Hippocampal formation (tissue), 2 donors: ENCODE measurements at places on chromosomes 1 and 21.

- no peak for DNase-seq
These were observed 136.8 kb upstream of the IGSF21 start for GRCh38 chr1:17970757-17971156.

- no peak for DNase-seq
These were observed 1.5 kb upstream of the HES2 start for GRCh38 chr1:6421266-6421665.

DNA sequence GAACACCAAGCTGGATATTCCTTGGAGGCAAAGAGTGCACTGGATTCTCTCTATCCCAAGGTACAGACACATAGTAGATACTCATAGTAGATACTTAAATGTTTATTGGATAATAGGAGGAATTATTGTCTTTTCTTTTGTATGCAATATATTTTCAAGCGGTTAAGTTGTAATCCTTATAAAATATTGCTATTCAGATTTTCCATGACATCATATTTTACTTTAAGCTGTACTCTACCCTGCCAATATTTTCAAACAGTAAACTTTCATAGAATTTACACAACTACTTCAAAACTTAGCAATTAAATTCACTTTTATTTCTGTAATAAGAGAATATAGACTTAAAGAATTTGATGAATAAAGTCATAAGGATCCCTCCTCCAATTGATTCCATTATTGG, 546.5 kb upstream of the CAMK1G start:
- no peak for DNase-seq

GRCh38 chr1:226390681-226391080, 17.2 kb downstream of the PARP1 start:
- no peak for DNase-seq

GRCh38 chr1:82465024-82465423, 664.3 kb downstream of the ADGRL2 start:
- DNase-seq, result no peak

DNA sequence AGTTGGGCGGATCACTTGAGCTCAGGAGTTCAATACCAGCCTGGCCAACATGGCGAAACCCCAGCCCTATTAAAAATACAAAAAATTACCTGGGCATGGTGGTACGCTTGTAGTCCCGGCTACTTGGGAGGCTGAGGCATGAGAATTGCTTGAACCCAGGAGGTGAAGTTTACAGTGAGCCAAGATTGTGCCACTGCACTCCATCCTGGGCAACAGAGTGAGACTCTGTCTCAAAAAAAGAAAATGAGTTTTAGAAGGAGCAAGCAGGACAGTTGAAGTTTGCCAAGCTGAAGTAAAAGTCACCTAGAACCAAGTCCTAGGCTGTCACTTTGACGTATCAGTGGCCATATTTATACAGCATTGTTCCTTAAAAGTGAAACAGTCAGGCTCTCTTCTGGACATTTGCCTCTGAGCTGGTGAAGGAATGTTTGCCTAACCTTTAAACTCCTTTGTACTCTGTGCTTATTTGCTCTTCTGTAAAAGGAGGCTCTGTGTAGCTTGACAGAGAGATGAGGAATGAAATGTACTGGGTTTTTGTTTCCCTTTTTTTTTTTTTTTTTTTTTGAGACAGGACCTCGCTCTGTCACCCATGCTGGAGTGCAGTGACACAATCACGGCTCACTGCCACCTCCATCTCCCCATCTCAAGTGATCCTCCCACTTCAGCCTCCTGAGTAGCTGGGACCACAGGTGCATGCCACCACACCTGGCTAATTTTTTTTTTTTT, 2.8 kb downstream of the RAB4A start:
- no peak for DNase-seq

DNA sequence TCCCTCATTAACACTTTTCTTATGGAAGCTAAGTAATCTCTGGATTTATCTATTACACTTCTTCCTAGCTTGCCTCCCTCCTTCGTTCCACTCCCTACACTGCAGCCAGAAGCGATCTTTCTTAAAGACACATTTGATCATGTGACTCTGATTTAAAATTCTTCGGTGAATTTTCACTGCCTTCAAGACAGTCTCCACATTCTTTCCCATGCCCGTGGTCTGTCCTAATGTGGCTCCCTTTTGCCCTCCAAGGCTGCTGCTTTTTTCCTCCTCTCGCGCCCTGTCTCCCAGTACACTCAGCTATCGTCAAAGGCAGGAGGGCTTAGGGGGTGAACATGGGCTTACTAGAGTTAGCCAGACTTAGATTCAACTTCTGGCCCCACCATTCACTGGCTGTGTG, 64.4 kb downstream of the SDCCAG8 start:
- no peak for DNase-seq

GRCh38 chr1:50271968-50272578, 151.2 kb downstream of the DMRTA2 start:
- DNase-seq, result peak; percentile 3

GRCh38 chr1:16119926-16120325, 35.9 kb downstream of the EPHA2 start:
- DNase-seq, result no peak

- DNase-seq, result peak; percentile 27
These were observed 64.6 kb downstream of the IER5 start for GRCh38 chr1:181152892-181153633.

GRCh38 chr1:29824025-29824424, 587.7 kb downstream of the PTPRU start:
- DNase-seq, result no peak

GRCh38 chr1:31422505-31423319, 9.7 kb downstream of the SERINC2 start:
- DNase-seq, result peak; percentile 11

GRCh38 chr1:201299968-201300367, 16.7 kb downstream of the PKP1 start:
- no peak for DNase-seq

DNA sequence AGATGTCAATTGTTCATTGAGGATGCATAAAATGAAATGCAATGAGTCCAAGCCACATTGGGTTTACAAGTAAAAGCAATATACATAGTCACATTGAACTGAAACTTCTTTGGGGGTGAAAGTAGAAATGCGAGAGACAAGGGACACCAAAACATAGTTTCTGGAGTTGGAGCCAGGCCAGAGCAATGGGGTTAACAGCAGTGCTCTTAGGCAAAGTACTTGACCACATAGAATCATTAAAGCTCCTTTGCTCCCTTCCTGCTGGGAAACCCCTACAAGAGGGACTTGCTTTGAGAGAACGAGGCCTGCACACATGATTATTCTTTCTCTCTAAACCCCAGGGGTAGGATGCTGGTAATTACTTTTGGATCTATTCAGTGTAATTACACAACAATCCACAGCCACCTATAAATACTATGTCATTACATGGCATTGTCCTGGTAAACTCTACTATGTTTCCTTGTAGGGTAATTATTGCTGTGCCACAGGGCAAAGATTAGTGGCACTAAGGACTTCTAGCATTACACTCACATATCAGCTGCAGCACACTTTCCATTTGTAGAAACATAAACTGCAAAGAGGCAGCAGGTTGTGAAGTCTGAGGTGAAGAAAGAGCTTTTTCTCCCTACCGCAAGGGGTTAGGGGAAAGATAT, 421.6 kb upstream of the PBX1 start:
- no peak for DNase-seq

GRCh38 chr1:36253161-36253862, 29.1 kb downstream of the THRAP3 start:
- no peak for DNase-seq

DNA sequence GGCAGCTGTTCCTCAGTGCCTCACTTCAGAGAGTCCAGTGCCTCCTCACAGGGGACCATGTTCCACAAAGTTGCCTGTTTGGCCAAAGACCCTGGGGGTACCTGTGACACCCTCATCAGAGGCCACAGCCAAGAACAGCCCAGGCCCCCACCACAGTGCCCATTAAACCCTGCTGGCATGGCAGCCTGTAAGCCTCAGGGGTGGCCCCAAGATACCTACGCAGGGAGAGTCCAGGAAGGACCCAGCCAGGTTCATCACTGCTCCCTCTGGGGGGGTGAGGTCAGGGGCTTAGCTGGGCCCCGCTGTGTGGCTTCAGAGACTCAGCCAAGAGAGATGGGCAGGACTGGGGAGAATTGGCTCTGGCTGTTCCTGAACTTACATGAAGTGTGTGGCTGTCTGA, 19.1 kb upstream of the PRDM16 start:
- DNase-seq, result no peak

DNA sequence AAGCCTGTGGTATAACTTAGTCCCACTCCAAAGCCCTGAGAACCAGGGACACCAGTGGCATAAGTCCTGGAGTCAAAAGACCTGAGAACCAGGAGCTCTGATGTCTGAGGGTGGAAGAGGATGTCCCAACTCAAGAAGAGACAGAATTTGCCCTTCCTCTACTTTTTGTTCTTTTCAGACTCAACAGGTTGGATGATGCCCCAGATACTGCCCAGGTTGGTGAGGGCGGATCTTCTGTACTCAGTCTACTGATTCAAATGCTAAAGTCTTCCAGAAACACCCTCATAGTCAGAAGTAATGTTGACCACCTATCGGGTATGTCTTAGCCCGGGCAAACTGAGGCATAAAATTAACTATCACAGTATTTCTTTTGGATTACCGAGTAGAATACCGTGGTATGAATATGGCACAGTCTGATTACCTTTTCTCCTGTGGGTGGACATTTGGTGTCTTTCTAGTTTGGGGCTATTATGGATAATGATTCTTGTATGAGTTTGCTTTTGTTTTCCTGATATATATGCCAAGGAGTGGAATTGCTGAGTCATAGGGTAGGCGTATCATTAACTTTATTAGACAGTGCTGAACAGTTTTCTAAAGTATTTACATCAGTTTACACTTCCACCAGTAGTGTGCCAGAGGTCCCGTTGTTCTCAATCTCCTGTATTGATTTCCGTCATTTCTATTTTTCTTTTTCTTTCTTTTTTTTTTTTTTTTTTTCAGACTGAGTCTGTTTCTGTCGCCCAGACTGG, 3.2 kb upstream of the CHAF1B start:
- DNase-seq, result no peak

DNA sequence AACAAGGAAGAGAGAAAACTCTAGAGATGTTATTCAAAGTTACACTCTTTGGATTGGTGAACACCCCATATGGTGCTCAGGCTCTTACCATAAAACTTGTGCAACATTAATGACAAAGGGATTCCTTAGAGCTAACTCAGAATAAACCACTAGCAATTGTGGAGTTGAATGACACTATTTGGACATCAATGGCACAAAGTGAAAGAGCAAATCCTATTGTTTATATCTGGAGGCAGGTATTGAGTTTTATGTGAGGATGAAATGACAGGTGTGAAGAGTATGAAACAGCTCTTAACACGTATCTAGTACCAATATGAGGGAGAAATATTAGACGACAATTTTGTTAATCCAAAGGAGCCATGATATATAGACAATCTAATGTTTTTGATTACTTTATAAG, 584.9 kb upstream of the PBX1 start:
- DNase-seq, result no peak

DNA sequence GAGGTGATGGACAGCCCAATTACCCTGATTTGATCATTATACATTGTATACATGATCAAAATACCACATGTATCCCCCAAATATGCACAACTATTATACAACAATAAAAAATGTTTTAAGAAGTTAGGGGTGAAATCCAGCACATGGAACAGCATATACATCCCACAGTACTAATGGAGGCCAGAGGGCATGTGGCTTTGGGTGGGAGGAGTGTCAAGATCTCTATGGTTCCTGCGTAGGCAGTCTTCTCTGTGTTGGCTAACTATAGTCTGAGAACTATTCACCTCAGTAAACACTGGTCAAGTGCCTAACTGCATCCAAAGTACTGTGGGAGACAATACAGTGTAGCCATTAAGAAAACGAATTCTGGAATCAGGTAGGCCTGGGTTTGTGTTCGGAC, 74.1 kb downstream of the GADD45A start:
- DNase-seq, result no peak

DNA sequence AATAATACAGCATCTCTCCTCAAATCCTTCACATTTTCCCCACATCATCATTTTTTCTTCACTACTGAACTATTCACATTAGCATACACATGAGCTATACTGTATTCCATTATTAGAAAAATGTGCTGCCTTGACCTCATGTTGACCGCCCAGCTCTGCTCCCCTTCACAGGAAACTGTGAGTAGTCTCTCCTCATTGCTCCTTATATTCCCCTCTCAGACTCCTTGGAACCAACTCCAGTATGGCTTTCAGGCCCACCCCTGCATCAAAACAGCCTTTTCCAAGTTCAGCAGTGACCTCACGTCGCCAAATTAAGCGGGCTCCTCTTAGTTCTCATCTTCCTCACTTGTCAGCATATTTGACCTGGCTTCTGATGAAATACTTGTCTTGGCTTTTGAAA, 59.2 kb upstream of the SPAG17 start:
- no peak for DNase-seq

DNA sequence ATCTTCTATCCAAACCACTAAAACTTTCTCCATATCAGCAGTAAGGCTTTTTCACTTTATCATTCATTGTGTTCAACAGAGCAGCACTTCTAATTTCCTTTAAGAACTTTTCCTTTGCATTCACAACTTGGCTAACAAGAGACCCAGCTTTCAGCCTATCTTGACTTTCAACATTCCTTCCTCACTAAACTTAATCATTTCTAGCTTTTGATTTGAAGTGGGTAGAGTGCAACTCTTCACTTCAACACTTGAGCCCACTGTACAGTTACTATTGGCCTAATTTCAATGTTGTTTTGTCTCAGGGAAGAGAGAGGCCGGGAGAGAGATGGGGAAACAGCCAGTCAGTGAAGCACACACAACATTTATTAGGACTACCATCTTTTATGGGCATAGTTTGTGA, 2.0 kb downstream of the UBE2G2 start:
- DNase-seq, result no peak

- DNase-seq, result no peak
These were observed 37.2 kb upstream of the TNFRSF1B start for GRCh38 chr1:12129624-12130023.

DNA sequence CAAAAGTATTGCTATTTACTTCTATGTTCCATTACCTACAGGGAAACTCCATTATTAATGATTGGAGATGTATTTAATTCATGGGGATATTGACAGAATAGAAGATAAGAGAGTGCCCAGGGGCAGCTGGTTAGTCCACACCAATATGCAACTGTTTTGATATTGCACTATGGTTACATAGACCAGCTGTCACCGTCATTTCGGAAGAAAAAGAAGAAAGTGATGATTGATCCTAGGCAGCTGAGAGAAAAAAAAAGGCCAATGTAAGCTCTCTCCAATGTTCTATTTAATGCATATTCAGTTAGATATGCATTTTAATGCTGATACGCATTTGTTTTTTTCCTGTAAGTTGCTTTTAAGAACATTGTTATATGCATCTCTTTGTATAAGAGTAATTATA, 1367.2 kb downstream of the KCNT2 start:
- DNase-seq, result no peak

DNA sequence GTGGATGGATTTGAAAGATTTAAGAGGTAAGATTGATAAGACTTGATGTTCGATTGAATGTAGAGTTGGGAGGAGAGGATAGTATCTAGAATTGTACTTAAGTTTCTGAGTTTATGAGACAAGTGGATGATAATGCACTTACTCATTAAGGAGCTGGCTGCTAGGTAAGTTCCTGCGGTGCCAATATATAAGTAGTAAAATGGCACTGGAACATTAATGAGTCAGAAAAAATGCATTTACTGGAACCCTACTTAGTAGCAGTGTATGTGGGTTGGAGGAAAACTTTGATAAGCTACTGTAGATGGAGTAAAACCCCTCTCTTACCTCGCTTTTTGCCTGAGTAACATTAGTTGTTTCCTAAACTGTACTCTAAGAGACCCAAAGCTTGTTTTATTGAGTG, 68.2 kb downstream of the ZFYVE9 start:
- no peak for DNase-seq
